ENCODE measurements at places on chromosomes 16 and 17.

DNA sequence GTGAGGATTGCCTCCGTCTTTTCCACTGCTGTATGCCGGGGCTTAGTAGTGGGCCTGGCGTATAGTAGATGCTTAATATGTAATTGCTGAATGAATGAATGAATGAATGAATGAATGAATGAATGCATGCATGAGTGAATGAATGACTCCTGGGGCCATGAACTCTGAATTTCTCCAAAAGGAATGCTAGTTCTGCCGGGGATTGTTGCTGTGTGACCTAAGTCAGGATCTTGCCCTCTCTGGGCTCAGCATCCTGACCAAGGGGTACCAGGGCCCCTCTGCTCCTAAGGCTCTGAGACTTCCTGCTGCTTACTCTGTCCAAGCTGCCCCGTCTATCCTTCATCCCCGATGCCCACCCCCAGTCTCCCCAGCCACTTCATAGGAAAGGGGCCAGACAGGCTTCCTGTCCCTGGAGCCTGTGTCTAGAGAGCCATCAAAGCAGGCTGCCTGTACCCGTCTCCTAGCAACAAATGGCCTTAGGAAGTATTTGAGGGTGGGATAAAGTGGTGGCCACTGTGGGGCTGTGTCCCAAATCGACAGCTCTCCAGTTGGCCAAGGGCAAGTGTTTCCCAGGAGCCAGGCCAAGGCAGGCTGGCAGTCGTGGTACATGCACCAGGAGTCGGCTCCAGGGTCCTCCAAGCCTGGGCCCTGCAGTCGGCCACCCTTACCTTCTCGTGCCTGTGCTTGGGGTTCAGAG, 11.6 kb upstream of the MPRIP start:
- no peak for DNase-seq

GRCh38 chr17:51419476-51419875, 159.1 kb downstream of the UTP18 start:
- no peak for DNase-seq

DNA sequence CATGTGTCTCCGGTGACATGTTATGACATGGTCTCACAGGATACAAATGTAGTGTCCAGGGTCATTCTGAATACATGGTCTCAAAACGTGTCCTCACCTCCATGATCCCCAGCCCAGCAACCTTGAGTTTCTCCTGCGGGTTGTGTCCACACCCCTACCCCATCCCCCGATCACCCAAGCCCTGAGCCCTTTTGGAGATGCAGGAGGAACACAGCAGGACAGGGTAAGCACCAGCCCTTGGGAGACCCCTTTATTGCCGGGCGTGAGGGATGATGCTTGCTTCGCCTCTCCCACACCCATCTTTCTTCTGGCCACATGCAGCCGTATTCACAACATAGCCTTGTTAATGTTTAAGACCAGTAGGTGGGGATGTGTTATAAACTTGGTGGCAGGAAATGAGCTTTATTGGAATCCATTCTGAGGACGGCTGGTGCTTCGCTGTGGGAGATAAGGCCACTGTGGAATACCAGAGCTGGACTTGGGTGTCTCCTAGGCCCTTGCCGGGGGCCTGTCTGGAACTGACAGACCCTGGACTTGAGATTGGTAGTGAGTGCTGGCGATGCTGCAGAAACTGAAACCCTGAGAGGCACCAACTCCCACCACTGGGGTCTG, 5.5 kb downstream of the TMEM132E start:
- DNase-seq: no peak

GRCh38 chr17:60229188-60229802, 79.5 kb downstream of the CA4 start:
- peak; percentile 5 for DNase-seq

- DNase-seq: no peak
These were observed 7.8 kb downstream of the CES3 start for GRCh38 chr16:66968847-66969246.

DNA sequence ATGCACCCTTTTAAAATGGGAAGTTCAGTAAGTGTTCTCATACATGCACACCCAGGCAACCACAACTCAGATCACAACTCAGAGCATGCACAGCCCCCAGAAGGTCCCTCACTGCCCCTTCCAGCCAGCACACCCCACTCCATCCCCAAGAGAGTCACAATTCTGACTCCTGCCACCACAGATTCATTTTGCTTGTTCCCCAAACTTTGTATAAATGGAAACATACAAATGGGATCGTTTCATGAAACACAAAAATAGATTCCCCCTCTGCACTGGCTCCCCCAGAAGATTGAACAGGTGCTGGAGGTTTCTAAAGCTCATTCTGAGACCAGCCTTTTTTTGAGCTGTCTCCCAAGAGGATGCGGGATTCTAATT, 3.3 kb upstream of the TNFRSF13B start:
- no peak for DNase-seq

GRCh38 chr17:206941-207560, 25.6 kb upstream of the DOC2B start:
- DNase-seq: no peak

GRCh38 chr17:12046786-12047185, 26.1 kb downstream of the MAP2K4 start:
- DNase-seq: no peak

GRCh38 chr17:77753691-77754245, 204.7 kb upstream of the TNRC6C start:
- DNase-seq: no peak

Measured in NCI-H2081 treated with DMSO at 0.1 percent for 48 hours (cell line).